ENCODE measurements at places on chromosomes 13 and 19.

DNA sequence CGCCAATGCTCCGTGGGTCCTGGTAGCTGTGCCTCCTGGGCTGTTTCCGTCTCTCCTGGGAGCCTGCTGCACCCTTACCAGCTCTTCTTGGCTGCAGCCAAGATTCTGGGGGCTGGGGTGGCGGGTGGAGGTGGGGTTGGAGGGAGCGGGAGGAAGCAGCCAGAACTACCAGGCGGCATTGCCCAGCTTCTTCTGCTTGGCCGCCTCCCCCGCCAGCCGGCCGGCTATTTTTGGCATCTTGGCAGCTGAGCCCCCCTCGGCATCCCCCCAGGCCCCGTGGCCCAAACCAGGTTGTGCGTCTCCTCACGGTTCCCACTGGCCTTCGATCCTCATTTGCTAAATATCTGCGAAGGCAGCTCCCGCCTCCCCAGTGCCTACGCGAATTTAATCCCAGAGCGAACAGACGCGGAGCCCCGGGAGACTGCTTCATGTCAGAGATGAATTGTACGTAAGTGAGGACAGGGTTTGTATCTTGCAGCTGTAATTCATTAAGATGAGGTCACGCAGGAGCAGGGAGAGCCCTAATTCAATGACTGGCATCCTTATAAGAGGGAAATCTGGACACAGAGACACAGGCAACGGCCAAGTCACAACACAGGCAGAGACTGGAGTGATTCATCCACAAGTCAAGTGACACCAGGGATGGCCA lies 12.8 kb upstream of the PEAK3 start:
- DNase-seq, result no peak

GRCh38 chr19:17135001-17135853 lies 59.6 kb downstream of the MYO9B start:
- DNase-seq, result peak; percentile 37

- no peak for DNase-seq
These were observed 4.2 kb upstream of the LRRC25 start for GRCh38 chr19:18401580-18402112.

DNA sequence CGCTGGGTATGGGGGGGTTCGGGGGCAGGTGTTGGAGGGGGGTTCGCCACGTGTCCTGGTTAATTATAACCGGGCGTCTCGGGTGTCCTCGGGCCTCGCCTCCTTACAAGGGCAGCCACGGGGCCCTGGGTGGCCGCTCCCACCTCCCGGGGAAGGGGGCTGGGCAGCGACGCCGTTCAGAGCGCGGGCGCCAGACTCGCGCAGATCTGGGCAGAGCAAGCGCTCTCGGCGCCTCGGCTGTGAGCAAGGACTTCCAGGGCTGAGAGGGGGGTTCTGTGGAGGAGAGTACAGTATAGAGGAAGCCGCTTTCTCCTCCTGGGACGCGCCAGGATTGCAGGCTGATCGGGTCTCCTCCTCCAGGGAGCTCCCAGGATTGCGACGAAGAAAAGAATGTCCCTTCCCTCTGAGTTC lies 1.0 kb upstream of the CKM start:
- DNase-seq, result no peak

DNA sequence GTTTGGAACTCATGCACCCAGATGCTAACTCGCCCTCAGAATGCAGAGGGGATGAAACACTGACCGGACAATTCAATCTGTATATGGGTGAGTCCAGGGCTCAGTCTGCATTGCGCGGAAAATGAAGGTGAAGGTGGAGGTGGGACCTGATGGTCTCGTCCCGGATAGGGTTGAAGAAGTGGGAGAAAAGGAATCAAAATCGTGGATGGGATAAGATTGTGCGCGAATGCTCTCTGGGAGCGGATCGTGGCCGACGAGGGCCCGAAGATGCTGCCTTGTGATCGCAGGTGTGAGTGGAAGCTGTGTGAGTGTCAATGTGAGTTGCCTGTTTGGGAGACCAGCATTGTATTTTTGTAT lies 594 bp upstream of the ZNF850 start:
- DNase-seq, result no peak

DNA sequence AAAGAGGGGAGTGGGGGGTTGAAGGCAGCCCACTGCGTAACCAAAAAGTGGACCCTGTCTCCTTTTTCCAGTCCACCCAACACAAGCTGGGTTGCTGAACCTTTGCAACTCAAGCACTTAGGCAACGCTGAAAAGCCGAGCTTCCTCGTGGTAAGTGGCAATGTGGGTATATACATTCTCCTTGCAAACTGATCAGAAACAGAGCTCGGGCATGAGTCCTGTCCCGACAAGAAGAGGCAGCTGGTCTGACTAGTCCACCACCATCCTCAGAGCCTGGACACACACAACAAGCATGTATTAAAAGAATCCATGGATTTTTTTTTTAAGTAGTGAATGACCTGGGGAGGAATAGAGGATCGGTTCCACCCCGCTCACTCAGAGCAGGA lies 240.6 kb upstream of the ZNF507 start:
- no peak for DNase-seq

- no peak for DNase-seq
These were observed 85.2 kb downstream of the MBNL2 start for GRCh38 chr13:97307118-97307881.

- no peak for DNase-seq
These were observed 30.3 kb upstream of the MCF2L start for GRCh38 chr13:112938680-112939079.

GRCh38 chr19:29962793-29963192 lies 20.8 kb downstream of the URI1 start:
- DNase-seq, result no peak

GRCh38 chr13:95195146-95195545 lies 106.1 kb downstream of the ABCC4 start:
- no peak for DNase-seq

GRCh38 chr19:47587295-47587694 lies 14.3 kb upstream of the ZNF541 start:
- no peak for DNase-seq

- no peak for DNase-seq
These were observed 71.9 kb upstream of the IPO5 start for GRCh38 chr13:97881556-97881955.

GRCh38 chr19:47303966-47304365 lies 5.7 kb upstream of the C5AR1 start:
- no peak for DNase-seq

DNA sequence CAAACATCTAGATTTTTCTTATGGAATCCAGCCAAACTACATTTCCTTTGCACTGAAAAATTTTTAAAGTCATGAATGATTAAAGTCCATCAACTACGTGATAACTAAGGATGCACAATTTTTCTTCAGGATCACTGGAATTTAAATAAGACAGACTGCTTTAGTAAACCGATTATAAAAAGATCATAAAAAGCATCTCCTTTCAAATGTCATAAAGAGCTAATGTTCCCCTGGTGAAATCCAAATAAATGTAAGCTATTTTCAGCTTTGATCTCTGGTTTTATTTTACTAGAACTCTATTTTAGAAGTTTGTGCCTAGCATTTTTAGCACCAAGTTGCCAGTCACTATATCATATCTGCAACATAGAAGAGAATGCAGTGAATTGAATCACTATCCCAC lies 460.8 kb downstream of the RFC3 start:
- DNase-seq, result no peak

GRCh38 chr19:44278181-44278690 lies 18.6 kb downstream of the ZNF233 start:
- DNase-seq, result no peak

GRCh38 chr13:102191951-102192502 lies 209.8 kb downstream of the FGF14 start:
- DNase-seq, result no peak

DNA sequence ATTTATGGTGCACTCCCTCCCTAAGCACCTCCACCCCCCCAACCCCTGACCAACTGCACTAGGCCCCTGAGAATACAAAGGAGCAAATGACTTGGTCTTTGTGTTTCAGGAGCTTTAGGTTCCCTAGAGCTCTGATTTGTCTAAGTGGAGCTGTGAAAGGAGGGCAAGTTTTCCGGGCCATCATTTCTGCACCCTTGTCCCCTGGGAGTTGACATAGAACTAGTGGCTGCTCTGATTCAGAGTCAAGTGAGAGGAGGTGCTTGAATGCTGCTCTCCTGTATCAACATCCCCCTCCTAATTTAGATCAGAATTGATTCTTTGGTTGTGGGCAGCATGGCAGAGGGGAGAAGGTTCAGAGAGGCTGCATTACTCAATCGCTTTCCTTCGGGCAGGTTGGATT lies 391.6 kb downstream of the KCNRG start:
- peak; percentile 29 for DNase-seq

DNA sequence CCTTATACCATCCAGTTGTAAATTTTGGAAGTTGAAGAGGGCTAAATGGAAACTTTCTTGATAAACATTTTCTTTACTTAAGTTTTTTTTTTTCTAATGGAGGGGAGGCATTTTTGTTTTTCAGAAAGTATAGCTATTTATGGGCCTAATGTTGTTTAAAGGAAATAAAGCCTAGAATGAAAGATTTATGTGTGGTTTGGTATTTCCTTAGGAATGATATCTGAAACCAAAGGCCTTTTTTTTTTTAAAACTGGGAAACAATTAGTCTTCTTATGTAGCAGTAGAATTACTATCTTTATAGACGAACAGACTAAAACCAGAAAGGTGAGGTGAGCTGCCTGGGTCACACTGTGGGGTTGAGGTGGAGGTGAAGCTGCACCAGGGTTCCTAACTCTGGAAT lies 80.1 kb downstream of the ESD start:
- no peak for DNase-seq

GRCh38 chr13:31794452-31794851 lies 55.1 kb downstream of the RXFP2 start:
- no peak for DNase-seq

DNA sequence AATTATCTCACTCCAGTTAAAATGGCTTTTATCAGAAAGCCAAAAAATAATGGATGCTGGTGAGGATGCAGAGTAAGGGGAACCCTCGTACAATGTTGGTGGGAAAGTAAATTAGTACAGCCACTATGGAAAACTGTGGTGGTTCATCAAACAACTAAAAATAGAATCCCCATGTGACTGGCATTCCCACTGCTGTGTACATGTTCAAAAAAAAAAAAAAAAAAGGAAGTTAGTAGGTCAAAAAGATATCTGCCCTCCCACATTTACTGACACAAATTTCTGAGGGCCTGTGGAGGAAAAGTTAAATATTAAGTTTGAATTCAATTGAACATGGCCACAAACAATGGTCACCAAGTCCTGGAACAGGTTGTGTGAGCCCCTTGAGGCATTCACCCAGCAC lies 9.8 kb upstream of the ZSCAN5A start:
- DNase-seq, result no peak

DNA sequence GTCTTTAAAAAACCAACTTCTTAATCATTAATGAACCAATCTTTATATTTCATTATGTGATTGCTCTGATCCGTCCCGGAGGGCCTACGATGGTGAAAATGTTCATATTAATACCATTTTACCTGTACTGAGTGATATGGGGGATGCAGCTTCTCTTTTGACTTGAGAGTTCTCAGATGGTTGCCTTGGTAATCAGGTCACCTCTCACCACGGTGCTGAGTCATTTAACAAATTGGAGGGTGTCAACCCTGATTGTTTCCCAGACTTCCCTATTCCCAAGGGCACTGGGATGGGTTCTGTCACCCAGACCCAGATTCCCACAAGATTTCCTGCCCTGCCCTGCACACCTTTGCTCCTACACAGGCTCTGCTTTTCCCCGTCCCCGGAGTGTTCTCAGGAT lies 128.5 kb upstream of the TMTC4 start:
- no peak for DNase-seq

- no peak for DNase-seq
These were observed 524.7 kb downstream of the GPC5 start for GRCh38 chr13:91922969-91923592.

GRCh38 chr13:52344108-52344507 lies 61.9 kb downstream of the THSD1 start:
- DNase-seq, result no peak

GRCh38 chr13:29922896-29923295 lies 72.5 kb upstream of the UBL3 start:
- DNase-seq, result no peak

- DNase-seq, result no peak
These were observed 35.2 kb upstream of the WDFY2 start for GRCh38 chr13:51549050-51549449.

DNA sequence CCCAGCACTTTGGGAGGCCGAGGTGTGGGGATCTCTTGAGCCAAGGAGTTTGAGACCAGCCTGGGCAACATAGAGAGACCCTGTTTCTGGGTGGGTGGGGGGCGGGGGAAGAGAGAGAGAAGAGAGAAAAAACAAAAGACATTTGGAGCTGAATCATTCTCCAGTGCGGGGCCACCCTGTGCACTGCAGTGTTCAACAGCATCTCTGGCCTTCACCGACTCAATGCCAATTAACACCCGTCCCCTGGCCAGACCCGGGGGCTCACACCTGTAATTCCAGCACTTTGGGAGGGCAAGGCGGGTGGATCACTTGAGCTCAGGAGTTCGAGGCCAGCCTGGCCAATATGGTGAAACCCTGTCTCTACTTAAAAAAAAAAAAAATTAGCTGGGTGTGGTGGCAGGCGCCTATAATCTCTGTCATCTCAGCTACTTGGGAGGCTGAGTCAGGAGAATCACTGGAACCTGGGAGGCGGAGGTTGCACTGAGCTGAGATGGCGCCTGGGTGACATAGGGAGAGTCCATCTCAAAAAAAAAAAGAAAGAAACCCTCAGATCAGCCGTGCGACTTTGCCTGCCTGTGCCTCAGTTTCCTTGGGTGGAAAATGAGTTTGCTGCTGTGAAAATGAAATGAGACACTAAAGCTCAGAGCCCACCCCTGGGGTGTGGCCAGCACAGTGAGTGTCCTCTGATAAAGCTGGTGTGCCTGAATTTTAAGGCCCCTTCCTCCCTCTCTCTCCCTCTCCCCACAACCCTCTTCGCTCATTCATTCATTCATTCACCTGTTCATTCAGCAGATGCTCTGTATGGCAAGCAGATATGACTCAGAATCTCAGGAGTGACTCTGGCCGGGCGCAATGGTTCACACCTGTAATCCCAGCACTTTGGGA lies 6.4 kb downstream of the KLF2 start:
- DNase-seq, result no peak

DNA sequence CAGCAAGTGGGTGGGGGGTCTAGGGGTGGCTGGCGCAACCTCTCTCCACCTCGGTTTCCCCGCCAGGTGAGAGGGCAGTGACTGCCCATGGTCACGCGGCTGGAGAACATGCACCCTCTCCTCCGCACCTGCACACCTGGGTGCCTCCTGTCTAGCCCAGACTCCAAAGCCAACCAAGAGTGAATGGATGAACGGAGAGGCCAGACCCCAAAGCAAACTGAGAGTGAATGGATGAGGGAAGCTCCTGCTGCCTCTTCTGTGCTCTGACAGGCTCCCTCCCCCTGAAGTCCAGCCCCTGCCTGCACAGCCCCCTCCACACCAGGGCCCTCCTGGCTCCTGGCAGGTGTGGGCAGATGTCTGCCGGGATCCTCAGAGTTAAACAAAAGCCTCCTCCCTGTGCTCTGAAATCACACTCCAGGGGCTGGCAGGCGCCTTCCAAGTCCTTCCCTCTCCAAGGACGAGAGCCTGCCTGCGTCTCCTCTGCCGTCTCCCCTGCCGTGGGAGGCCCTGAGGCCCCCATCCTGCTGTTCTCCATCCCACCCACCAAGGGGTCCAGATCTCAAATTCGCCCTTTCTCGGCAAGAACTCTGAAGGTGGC lies 2.2 kb downstream of the SBNO2 start:
- DNase-seq, result no peak

Data from NCI-H1436 treated with DMSO at 0.1 percent for 48 hours (cell line).